Type B pancreatic cell (in vitro differentiated cells): ENCODE measurements at places on chromosomes 6 and 20. TPM values are rescaled to one million over a fixed set of nuclear protein-coding genes. Genes with fewer than 3 reads are reported as not detected.

GRCh38 chr6:27642744-27643456, 170.0 kb upstream of the ZNF184 start:
- no peak overlapping the region for H3K4me3 ChIP-seq
- H3K27me3 ChIP-seq: peaks cover 5% of the 10 kb centered on the region
- no peaks in the 10 kb centered on the region for H3K36me3 ChIP-seq
- DNase-seq: no peak
- H3K4me1 ChIP-seq: no peaks in the 10 kb centered on the region
- no peak overlapping the region for H3K27ac ChIP-seq

Gene CTCFL
- total RNA-seq: 0.07 TPM in 2 replicates

Gene YIPF3
- 122 and 135 TPM in 2 replicates for total RNA-seq

DNA sequence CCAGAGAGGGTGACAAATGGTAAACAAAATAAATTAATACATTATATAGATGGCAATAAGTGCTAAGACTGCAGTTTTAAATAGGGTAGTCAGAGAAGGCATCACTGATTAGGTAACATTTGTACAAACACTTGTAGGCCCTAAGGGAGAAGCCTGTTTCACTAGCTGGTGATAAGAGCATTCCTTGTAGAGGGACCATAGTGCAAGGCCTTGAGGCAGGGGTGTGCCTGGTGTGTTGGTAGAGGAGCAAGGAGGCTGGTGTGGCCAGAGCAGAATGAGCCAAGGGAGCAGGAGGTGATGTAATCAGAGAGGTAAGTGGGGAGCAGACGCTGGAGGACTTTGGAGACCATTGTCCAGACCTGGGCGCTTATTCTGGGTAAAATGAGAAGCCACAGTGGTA, 70.7 kb downstream of the ANKRD6 start:
- no peak for DNase-seq
- H3K27me3 ChIP-seq: no peaks in the 10 kb centered on the region
- H3K4me1 ChIP-seq: peaks cover 26% of the 10 kb centered on the region
- no peaks in the 10 kb centered on the region for H3K36me3 ChIP-seq
- no peak overlapping the region for H3K4me3 ChIP-seq

- no peak overlapping the region for H3K4me3 ChIP-seq
- no peak for DNase-seq
- no peaks in the 10 kb centered on the region for H3K27me3 ChIP-seq
- peaks cover 20% of the 10 kb centered on the region for H3K36me3 ChIP-seq
Measured at GRCh38 chr6:53330137-53330536, 18.6 kb downstream of the ELOVL5 start.
